ENCODE measurements at places on chromosomes 6 and 20.

DNA sequence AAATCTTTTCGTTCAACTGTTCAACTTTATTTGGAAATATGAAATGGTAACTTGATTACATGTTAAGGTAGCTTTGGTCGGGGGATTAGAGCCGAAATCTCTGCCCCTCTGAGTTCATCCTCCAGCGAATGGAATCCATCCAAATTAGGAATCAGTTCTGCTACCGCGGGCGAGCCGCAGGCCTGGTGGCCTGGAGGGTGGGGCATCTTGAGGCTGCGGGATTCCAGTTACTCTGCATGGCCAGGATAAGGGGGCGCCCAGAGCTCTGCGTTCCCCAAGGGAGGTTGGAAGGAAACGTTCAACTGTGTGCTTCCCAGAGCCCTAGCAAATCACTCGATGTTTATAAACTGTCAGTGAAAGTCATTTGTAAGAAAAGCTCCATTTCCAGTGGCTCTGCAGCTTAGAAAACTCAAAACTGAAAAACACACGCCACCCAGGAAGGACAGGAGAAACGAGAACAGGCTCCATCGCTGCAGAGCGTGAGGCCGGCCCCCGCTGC lies 262.2 kb downstream of the TAF4 start:
- DNase-seq = no peak

DNA sequence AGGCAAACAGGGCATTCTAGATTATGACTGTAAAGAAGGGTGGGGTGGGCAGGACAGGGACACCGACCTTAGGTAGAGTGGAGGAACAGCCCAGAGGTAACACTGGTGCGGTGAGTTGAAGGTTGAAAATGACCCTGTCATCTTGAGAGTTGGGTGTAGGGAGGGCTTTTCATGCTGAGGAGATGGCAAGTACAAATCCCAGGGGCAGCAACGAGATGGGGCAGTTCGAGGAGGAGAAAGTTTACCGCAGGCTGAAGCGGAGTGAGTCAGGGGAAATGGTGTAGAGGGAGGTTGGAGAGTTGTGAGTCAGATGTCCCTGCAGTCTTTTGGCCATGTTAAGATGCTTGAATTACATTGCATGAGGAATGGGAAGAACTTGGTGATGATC lies 101.1 kb downstream of the HIVEP1 start:
- DNase-seq = no peak

- no peak for DNase-seq
Measured at GRCh38 chr6:149723262-149723661, 5.4 kb upstream of the LATS1 start.

DNA sequence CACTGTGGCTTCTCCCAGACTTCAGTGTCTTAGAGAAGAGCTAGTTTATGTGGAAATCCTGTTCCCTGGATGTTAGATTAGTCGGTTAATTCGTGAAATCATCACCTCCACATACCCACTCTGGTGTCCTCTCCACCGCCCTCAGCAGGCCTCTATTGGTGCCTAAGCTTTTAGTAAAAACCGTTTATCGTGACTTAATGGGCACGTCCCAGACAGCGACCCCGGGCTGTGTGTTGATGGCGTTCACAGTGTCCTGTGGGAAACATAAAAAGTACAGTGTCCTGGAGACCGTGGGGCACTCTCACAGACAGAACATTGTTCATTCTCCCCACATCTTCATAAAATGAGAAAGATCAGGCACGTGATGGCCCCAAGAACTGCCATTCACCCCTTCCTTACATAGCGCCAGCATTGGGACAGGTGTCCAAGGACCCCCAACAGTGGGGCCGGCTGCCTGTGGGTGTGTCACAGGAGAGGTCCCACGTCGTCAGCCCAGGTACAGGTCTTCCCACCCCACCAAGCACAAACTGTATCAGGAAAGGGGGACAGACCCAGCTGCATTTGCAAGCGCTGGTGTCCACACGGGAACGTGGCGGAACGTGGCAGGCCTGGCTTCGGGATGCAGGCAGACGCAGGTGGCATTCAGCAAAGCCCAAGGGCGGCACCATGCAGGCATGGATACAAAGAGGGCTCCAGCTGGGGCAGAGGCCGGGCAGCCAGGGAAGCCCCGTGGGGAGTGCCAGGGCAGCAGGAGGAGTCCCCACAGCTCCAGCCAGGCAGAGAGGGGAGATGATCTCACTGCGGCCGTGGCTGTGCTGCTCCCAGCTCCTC lies 237.7 kb downstream of the DLL1 start:
- no peak for DNase-seq

- no peak for DNase-seq
Measured at GRCh38 chr20:59017493-59018231, 1.6 kb upstream of the TUBB1 start.

DNA sequence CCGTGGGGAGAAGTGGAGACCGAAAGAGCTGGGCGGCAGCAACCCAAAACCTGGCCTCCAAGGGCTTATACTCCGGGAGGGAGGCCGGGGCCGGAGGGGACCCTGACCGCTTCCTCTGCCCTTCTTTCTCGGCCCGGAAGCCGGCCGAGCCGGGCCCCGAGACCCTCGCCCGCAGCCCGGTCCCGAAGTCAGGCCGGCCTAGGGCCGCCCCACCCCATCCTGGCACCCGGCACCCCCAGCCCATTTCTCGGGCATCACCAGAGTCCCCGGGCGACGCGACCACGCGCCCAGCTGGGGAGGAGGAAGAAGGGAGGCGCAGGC lies 572 bp upstream of the ZDHHC14 start:
- no peak for DNase-seq
